ENCODE measurements at places on chromosomes 4 and X.

DNA sequence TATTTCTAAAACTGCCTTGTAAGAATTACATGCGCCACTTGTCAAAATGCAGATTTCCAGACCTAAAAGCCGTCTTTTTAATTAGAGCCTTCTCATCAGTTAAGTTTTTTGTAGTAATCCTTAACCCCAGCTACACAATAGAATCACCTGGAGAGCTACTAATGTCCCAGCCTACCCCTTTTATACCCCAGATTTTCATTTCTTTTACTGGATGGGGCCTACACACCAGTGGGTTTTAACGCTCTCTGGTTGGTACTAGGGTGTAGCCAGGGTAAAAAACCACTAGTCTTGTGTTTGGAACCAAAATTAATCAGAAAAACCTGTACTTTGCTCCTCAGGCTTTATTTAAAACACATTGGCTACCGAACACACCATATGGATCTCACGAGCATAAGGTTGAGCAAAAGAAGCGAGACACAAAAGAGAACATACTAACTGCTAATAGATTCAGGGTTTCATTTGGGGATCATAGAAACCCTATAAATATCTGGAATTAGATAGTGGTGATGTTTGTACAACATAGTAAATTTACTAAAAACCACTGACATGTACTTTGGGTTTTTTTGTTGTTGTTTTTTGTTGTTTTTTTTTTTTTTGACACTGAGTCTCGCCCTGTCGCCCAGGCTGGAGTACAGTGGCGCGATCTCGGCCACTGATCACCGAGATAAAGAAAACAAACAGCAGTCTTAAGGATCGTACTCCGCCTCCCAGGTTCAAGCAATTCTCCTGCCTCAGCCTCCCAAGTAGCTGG is 30.6 kb downstream of the BBS12 start:
- DNase-seq: peak; percentile 49

- DNase-seq: no peak
Observed at GRCh38 chrX:19906293-19906692, 18.9 kb upstream of the SH3KBP1 start.

DNA sequence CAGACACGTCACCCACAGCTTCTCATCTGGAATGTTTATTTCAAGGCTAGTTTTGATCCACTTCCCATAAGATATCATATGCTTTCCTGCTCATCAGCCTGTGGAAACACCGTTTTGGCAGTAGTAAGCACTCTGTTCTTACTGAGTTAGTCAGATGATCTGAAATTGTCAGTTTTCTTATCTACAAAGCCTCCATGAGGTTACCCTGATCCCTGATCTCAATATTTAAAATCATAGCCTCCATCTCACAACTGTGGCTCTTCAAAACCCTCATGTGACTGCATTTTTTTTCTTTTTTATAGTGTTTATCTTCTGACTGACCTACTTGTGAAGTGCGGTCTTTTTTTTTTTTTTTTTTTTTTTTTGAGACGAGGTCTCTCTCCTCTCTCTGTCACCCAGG is 22.7 kb downstream of the BST1 start:
- no peak for DNase-seq

- peak; percentile 45 for DNase-seq
Observed at GRCh38 chr4:80183250-80184052, 13.9 kb upstream of the PRDM8 start.

DNA sequence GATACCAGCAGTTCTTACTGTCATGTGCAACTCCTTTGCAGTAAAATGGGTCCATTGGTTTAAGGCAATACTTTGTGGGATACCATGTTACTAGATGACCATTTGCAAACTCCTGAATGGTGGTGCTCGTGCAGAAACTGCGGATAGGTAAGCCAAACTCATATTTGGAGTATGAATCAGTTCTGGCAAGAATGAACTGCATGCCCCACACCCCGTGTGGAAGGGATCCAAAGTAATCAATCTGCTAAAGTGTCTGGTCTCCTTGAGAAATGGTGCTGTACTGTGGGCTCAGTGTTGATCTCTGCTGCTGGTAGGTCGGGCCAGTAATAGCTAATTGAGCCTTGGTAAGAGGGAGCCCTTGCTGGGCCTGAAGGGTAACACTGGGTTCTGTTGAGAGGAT is 4.2 kb upstream of the TAB3 start:
- DNase-seq: no peak

- DNase-seq: peak; percentile 20
Observed at GRCh38 chr4:11720292-11720691, 291.6 kb upstream of the HS3ST1 start.

DNA sequence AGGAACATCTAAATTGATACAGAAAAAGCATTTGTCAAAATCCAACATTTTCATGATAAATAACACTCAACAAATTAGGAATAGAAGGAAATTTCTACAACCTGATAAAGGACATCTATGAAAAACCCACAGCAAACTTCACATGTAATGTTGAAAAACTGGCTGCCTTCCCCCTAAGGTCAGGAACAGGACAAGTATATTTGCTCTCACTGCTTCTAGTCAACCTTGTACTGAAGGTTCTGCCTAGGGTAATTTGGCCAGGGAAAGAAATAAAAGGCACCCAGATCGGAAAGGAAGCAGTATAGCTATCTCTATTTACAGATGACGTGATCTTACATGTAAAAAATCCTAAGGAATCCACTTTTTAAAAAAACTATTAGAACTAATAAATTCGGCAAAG is 97.1 kb upstream of the USP9X start:
- DNase-seq: no peak

- DNase-seq: peak; percentile 30
Observed at GRCh38 chr4:41015016-41015675, 199.2 kb downstream of the APBB2 start.

DNA sequence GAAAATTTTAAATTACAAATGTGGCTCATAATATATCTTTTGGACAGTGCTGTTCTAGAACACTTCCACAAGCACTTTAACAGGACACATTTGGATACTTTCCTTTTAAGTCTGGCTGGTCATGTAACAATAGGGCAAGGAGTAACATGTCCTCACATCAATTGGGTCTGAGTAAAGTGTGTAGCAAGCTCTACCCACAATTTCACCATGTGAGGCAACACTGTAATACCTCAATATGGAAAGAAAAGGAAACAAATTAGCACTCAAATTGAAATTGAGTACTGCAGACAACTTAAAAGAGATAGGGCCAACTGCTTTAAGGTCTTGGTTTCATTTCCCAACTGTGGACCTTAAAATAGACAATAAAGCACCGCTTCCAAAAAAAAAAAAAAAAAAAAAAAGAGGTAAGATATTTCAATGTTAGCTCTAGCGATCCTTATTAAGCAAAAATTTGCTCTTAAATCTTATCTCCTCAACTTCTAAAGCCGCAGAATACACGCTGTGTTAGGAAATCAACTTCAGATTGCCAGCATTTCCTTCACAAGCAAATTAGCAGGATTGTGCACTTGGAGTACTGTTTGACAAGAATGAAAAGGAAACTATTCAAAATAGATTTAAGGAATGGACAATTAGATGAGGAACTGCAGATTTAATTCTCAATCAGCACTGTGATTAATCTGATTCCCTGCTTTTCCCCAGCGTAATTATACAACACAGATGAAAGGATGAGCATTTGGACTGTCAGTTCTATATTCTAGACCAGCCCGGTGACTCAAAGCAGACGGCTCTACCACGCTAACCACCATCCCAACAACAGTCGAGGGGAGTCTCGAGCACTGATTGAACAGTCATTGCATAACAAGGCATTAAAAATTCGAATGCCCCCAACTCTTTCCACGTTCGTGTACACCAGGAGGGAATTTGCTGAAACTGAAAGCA is 1.6 kb downstream of the CASK start:
- DNase-seq: peak; percentile 27

GRCh38 chr4:43271946-43272345 is 379.4 kb downstream of the GRXCR1 start:
- DNase-seq: no peak

- no peak for DNase-seq
Observed at GRCh38 chrX:34634349-34634748, 22.7 kb downstream of the TMEM47 start.

DNA sequence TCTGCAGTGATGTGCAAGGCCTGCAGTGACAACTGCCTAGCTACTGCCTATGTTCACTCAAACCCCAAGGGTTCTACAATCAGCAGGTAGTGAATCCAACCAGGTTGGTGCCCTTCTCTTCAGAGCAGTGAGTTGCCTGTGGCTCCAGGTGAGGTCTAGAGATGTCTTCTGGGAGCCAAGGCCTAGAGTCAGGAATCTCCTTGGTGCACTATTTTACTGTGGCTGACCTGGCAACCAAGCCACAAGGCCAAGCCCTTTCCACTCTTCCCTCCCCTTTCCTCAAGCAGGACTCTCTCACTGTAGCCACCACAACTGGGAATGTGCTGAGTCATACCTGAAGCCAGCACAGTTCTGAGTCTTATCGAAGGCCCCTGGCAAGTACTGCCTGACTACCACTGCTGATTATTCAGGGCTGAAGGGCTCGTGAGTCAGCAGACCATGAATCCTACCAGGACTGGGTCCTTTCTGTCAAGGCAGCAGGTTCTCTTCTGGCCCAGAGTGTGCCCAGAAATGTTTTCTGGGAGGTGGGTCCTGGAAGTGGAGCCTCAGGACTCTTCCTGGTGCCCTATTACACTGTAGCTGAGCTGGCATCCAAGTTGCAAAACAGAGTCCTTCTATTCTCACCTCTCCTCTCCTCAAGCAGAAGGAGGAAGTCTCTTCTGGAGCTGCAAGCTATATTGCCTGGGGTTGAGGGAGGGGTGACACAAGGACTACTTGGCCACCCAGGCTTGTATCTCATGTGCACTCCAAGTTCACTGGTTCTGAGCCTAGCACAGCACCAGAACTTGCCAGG is 111.6 kb downstream of the BTC start:
- DNase-seq: peak; percentile 92

DNA sequence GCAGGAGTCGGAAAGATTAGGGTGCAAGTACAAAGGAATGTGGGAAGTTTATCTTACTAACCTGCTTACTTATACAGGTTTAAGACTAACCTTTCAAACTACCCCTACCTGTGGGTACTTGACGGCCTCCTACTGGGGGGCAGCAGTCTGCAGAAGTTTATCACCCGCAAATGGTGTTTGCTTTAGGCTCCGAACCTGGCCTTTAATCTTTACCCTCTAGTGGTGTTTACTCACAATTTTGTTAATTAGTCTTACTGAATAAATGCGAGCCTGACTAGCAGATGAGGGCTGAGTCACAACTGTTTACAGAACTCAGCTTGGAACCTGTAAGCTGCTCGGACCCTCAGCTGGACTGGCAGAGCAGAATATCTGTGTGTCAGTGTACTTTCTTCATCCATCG is 204.2 kb upstream of the GPRIN3 start:
- DNase-seq: no peak

GRCh38 chrX:51834076-51834475 is 59.3 kb upstream of the MAGED1 start:
- DNase-seq: no peak

GRCh38 chr4:163967710-163968109 is 473.2 kb downstream of the TMA16 start:
- no peak for DNase-seq

DNA sequence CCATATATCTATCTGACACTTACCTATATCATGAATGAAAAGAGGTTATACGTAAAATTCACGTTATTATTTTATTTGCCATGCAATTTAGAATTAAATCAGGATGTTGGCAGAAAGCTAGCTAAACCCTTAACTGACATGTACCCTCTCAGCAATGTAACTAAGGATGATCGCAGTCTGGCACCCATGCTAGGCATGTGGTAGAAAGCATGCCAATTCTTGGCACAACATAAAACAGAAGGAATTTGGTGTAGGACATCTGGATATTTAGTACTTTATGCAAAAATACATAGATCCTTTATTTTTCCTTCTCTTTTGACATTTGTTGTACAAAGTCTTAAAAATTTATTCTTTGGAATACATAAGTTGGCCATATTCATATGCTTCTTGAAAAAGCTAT is 436.8 kb upstream of the FAT1 start:
- no peak for DNase-seq

DNA sequence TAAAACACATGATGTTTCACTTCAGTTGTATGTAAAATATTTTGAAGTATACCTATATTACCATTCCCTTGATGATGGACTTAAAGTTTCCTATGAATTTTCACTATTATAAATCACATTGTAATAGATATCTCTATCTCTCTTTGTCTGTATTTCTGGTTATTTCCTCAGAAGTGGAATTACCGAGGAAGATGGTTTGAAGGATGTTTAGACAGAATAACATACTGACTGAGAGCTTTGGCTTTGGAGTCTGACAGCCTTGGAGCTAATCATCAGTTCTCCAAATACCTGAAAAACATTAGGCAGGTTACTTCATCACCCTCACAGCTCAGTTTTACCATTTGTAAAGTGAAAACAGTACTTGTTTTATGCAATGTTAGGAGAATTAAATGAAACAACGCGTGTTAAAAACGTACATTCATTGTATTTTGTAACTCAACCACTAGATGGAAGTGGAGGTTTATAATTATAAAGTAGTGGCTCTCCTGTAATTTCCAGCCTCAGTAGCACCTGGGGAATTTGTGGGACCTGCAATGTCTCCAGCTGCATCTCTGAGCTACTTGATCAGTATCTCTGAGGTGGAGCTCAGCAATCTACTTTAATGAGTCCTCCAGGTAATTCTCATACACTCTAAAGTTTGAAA is 14.3 kb downstream of the JCHAIN start:
- DNase-seq: peak; percentile 39

DNA sequence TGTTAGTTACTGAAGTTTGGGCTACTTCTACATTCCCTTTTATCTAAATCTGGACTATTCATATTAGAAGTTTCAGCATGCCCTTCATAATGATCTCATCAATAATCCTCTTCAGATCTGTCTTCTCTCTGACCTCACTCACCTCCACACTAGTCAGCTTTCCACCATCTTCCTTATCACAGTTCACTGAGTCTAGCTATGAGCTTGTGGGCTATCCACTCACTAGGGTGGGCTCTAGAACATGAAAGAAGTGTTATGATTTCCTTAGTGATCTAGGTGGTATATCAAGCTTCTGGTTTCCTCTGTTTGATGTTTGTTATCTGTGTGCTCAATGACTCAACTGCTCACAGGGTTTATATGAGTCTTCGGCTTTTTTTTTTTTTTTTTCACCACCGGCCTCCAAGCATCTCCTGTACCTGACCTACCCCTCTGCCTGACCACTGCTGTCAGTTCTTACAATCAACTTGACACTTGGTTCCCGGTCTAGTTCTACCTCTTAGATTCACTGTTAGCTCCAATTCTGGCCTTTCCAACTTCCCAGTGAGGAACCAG is 103.1 kb downstream of the PAPSS1 start:
- DNase-seq: no peak

DNA sequence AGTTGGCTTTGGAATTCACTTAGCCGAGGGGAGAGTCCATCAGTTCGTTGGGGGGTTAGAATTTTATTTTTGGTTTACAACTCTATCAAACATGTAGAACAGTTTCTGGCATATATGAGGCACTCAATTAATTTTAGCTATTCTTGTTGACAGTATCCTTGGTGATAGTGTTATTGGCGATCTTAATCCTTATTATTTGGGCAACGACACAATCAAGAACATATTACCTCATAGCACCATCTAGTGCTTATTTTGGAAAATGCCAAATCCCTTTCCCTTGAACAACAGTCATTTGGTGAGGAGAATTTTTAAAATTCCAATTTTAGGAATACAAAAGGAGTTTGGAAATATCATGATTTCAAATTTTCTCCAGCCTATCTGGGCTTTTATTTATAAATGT is 17.9 kb upstream of the PGRMC1 start:
- peak; percentile 15 for DNase-seq

- DNase-seq: no peak
Observed at GRCh38 chr4:6592804-6593563, 18.0 kb downstream of the MAN2B2 start.

GRCh38 chrX:46957297-46957696 is 45.1 kb downstream of the JADE3 start:
- DNase-seq: peak; percentile 28

- DNase-seq: no peak
Observed at GRCh38 chr4:99615170-99615820, 40.7 kb downstream of the MTTP start.
